ENCODE measurements at places on chromosomes 2 and 18.

- no peak for DNase-seq
These were observed 38.2 kb upstream of the PPM1B start for GRCh38 chr2:44130441-44130840.

- no peak for DNase-seq
These were observed 28.0 kb upstream of the YES1 start for GRCh38 chr18:840023-840408.

- no peak for DNase-seq
These were observed 6.2 kb downstream of the GLI2 start for GRCh38 chr2:120741571-120742561.

- DNase-seq = no peak
These were observed 914.3 kb downstream of the DCC start for GRCh38 chr18:53254265-53254664.

DNA sequence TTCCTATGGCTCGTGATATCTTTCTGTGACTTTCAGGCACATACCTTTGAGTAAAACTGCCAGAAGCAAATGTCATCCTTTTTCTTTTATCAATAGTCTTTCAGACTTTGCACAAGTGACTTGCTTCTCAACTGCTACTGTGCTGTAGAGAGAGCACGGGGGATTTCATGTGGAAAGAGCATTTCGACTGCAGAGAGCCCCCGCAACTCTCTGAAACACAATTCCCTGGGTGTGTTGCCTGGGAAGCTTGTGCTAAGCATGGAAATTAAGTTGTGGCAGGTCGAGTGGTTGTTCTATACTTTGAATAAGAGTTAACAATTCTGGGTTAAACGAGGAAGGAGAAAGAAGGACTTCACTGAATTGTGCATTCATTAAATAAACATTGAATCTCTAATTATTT is 659.1 kb downstream of the TDRD15 start:
- DNase-seq = no peak

DNA sequence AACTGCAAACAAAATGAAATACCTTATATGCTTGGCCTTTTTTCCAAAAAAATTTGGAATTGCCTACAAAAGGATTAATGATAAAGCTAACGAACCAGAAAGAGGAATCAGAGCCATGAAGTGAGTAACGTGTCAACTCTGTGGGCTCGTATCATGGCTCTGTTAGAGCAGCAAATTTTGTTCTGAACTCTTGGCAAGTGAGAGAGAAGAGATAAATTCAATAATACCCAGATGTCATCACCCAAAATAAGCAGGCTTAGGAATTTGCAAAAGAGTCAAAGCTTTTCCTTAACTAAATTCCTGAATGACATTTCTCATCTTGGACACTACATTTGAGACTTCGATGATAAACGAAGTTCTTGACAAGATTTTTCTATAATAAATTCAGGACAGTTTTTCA is 4.4 kb downstream of the TXNDC2 start:
- no peak for DNase-seq

GRCh38 chr2:190789074-190790004 is 91.3 kb upstream of the GLS start:
- no peak for DNase-seq

GRCh38 chr2:97736608-97737330 is 23.4 kb downstream of the ZAP70 start:
- peak; percentile 23 for DNase-seq

DNA sequence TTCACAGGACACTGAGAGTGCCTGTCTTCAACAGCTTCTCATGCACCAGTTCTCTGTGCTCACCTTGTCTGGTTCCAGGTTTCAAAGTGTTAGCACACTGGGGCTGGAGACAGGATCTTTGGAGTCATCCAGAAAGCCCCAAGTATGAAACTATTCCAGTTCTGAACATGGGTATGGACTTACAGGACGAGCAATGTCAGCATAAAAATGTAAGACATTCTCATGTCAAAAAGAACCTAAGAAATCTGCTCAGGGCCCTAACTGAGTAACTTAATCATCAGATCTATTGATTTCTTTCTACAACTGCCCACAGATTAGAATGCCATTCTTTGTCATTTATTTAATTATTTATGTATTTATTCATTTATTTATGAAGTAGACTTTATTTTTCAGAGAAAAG is 184.5 kb downstream of the AGPS start:
- no peak for DNase-seq

- DNase-seq = no peak
These were observed 3.9 kb upstream of the WDSUB1 start for GRCh38 chr2:159290289-159290907.

DNA sequence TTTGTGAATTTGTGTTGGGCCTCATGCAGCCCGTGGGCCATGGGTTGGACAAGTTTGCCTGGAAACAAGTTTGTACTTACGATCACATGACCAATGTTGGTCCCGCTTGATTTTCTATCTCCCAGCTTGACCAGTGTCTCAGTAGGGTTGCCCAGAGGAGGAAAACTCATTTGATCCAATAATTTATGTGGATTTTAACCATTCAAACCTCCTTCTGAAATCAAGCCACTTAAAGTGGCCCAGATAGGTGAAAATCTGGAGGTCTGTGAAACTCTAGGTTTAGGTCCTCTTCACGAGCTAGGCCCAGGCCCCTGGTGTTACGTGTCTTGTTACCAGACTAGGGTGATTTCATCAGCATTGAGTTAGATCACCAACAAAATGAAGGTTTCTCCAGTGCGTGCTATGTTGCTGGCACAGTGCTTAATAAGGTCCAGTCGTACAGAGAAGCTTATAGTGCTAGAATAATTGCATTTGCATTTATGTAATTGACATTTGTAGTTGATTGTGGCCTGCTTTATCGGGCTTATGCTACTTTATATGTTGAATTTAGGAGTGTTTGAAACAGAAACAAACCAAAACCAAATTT is 4.4 kb downstream of the ACTR2 start:
- DNase-seq = no peak

DNA sequence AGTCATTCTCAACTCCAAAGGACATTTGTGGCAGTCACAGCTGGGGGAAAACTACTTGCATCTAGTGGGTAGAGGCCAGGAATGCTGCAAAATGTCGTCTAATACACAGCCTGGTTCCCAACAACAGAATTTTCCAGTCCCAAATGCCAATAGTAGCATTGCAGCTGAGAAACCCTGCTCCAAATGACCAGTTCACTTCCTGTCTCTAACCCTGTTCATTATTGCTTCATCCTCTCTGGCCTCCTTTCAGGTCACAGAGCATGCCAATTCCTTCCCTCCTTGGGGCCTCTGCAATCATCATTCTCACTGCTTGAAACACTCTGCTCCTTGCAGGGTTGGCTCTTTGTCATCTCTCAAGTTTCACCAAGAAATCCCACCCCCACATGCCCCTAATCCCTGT is 139.1 kb downstream of the IRS1 start:
- no peak for DNase-seq

DNA sequence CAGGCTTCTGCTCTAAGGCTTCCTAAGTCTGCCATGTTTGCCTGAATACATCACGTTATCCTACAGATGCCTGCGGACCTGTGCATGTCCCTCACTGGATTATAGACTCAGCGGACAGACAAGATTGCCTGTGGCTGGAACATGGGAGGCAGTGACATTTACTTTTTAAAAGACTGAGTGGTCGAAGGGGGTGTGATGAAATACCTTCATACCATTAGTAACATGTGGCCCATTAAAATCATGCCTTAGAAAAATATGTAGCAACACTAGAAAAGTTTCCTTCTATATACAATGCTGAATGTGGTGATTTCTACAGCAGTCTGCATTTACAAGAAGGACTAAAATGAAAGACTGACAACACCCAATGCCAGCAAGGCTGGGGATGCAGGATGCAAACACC is 154.4 kb downstream of the ASB1 start:
- DNase-seq = no peak

GRCh38 chr2:59993726-59994125 is 559.7 kb downstream of the BCL11A start:
- DNase-seq = no peak
